Stimulated activated CD4-positive, alpha-beta T cell treated with anti-CD3 and anti-CD28 coated beads, TNF-alpha, amount 100 ng/mL, for 1 hour (primary cell): ENCODE measurements at places on chromosomes 2 and 18.

DNA sequence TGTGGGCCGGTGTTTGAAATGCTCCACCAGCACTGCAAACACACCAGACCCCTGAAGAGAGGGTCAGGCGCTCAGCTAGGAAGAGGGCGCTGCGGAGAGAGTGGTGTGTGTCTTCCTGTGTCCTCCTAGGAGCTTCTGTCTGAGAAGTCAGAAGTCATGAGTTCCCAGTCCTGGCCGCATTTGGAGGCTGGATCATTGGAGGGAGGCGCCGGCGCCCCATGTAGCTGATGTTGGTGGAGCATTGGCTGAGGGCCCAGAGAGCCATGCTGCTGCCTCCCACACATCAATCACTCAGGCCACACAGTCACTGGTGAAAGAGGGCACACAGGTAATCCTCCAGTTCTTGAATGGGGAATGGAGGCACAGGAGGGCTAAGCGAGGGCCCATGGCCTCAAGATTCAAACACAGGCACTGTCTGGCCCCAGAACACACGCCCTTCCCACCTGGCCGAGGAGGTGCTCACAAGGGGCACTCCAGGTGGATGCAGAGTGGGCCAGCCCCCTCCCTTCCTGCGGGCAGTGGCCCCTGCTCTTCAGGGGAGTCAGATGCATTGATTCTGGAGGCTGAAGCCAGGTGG, 66.3 kb downstream of the RRM2 start:
- no peak for DNase-seq

DNA sequence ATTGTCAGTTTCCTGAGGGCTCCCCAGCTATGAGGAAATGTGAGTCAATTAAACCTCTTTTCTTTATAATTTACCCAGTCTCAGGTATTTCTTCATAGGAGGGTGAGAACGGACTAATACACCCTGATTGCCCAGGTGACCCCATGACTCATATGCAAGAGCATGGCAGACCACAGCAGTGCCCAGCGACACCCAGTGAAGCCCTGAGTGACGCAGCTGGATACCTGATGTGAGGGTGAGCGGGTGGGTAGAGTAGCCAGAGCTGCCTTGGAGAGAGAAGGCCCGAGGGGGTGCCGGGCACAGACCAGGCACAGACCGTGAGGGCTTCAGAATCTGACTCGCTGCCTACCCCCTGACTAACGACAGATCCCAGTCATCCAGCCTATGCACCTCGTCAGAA, 15.4 kb downstream of the ALPG start:
- no peak for DNase-seq

DNA sequence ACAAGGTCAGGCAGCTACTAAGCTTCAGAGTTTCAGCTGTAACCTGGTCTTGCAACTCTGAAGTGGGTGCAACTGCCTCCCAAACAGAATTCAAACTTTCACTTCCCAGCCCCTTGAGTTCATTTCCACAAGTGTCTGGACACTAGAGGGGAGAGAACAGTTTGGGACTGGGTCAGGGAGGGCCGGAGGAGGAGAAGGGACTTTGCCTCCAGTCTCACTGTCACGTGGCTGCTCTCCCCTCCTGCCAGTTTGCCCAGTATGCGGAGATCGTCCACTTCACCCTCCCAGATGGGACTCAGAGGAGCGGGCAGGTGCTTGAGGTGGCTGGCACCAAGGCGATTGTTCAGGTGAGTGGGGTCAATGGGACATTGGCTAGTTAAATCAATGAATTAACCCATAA, 20.6 kb upstream of the ANKRD53 start:
- no peak for DNase-seq

- no peak for DNase-seq
These were observed 154.1 kb upstream of the THUMPD2 start for GRCh38 chr2:39933196-39933595.

- DNase-seq, result no peak
These were observed 177.0 kb downstream of the LDLRAD4 start for GRCh38 chr18:13395577-13395976.

DNA sequence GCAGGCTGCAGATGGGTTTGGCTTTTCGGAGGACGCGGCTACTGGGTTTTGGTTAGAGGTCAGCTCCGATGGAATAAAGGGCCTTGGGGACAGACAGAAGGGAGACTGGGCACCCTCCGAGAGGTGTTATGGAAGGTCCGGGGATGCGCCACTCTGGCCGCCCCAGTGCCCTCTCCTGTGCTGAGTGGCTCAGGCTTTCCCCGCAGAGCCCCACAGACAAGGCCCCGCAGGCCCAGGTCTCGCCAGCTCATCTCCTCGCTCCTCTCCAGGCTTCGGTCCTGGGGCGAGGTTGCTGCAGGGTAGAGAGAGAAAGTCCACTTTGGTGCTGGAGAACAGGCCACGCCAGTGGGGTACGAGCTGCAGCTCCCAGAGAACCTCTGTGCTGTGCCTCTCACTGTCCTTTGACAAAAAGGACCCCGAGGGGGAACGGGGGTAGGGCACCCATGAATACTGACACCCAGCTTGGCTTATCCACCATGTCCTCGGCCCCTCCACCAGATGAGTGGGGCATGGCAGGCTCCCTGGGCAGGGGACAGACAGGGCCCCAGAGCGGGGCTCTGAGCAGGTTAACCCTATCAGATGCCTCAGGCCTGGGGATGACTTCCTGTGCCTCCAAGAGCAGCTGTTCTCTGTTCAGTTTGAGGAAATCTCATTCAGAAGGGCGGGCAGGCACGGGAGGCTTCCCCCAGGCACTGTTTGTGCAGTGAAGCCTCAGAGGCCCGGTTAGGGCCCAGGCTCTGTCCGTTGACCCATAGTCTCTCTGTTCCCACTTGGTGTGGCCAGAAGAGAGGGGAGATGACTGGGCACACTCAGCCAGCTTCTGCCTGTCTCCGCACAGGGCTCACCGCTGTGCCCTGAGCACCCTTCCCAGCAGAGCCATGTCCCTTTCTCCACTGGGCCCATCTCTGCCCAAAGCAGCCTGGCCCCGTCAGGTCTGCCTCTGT, 15.7 kb upstream of the CNNM3 start:
- DNase-seq, result no peak

- no peak for DNase-seq
These were observed 27.1 kb upstream of the SPTBN1 start for GRCh38 chr2:54429054-54429453.

GRCh38 chr2:64052463-64053241, 33.4 kb upstream of the VPS54 start:
- DNase-seq, result no peak

GRCh38 chr2:186771850-186772463, 77.0 kb downstream of the ZSWIM2 start:
- DNase-seq, result no peak

- DNase-seq, result no peak
These were observed 519.2 kb upstream of the MYT1L start for GRCh38 chr2:2850218-2850755.

DNA sequence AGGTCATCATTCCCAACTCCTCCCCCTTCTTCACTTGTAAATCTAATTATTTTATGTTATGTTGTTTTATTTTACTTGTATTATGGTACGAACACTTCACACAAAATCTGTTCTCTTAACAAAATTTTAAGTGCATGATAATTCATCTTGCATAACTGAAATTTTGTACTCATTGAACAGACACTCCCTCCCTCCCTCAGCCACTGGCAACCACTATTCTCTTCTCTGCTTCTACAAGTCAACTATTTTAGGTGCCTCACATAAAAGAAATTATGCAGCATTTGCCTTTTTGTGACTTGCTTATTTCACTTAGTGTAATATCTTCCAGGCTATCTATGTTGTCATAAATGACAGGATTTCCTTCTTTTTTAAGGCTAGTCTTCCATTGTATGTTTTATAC, 30.4 kb upstream of the OSBPL6 start:
- DNase-seq, result no peak

GRCh38 chr2:20129331-20130159, 78.1 kb upstream of the LAPTM4A start:
- no peak for DNase-seq

DNA sequence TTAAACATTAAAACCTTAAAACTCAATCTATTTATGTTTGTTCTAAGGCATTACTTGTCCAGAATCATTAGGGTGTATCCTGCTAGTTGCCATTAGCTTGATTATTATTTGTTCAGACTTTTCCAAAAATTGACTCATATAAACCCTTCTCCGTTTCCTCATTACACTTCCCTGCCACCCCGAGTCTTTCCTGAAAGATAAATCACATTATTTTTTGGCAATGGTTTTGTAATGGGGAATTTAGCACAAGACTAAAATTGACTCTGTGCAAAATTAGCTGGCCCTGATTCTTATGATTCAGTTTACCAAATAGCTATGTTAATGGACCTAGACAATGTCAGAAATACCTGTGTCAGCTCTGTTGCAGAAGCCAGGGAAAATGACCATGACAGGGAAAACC, 112.2 kb upstream of the NT5C1B start:
- no peak for DNase-seq

GRCh38 chr2:11068856-11069526, 86.3 kb upstream of the SLC66A3 start:
- DNase-seq, result no peak

GRCh38 chr2:172357442-172357841, 69.9 kb upstream of the ITGA6 start:
- no peak for DNase-seq
